KG1 (cell line): ENCODE measurements at places on chromosomes 16 and 17.

GRCh38 chr16:79062821-79063220 is 537.7 kb downstream of the MAF start:
- DNase-seq: no peak

DNA sequence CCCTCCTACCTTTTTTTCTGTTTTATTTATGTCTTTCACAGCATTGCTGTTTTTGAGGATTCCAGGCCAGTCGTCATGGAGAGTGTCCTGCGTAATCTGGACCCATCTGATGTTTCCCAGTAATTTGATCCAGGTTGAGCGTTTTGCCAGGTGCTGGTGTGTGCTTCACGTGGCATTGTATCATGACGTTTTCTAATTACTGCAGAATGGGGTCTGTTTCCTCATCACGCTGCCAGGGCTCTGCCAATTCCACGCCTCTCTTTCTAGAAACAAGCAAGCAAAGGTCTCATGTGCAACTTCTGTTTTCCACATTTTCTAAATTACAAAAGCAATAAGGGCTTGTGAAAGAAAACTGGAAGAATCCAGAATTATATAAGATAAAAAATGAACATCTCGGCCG is 28.3 kb upstream of the BHLHA9 start:
- no peak for DNase-seq

DNA sequence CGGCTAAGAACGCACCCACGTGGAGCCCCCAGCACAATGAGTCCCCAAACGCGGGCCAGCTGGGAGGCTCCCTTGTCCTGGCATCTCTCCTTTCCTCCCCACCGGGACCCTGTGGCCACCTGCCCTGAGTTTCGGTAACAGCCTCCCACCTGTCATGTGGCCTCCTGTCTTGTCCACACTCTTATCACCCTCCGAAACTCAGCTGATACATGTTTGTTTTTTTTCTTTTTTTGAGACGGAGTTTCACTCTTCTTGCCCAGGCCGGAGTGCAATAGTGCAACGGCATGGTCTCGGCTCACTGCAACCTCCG is 105.7 kb upstream of the CREBBP start:
- DNase-seq: no peak

- DNase-seq: no peak
Measured at GRCh38 chr17:44137891-44138709, 3.6 kb upstream of the HROB start.

- DNase-seq: no peak
Measured at GRCh38 chr16:57614536-57614935, 13.9 kb upstream of the ADGRG1 start.

- no peak for DNase-seq
Measured at GRCh38 chr17:44557651-44558285, 484 bp downstream of the FZD2 start.
